ENCODE measurements at places on chromosomes 7 and 10.

- no peak for DNase-seq
Observed at GRCh38 chr10:76939933-76940468, 697.6 kb downstream of the KCNMA1 start.

- no peak for DNase-seq
Observed at GRCh38 chr7:71220210-71220695, 88.3 kb downstream of the GALNT17 start.

DNA sequence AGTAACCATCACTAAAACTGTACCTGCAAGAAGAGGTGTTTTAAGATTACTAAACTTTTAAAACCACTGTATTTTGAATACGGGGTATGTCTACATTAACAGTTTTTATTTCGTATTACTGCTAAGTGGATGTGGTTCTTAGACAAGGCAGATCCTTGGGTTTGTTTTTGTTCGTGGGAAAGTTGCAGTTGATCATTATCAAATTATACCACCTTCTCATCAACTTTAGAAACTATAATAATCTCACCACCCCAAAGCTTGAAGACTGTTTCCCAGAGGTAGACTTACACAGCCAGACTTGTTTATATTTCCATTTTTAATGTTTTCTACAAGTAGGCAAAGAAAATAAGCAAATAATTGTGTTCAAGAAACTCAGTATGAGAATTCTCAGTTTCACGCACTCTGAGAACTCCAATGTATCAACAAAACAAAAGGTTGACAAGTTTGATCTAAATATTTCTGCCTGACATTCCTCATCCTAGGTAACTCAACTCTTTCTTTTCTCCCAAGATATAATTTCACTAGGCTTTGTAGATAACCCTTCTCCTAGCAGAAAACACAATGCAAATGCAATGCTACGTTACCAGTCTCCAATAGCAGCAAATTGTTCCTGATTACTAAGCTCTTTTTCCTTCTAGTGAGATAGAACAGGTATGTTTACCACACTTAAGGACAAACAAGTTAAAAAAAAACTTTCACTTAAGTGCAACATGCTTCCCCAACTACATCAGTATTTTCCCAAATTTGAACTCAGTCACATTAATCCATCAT, 36.0 kb downstream of the IGF2BP3 start:
- no peak for DNase-seq

DNA sequence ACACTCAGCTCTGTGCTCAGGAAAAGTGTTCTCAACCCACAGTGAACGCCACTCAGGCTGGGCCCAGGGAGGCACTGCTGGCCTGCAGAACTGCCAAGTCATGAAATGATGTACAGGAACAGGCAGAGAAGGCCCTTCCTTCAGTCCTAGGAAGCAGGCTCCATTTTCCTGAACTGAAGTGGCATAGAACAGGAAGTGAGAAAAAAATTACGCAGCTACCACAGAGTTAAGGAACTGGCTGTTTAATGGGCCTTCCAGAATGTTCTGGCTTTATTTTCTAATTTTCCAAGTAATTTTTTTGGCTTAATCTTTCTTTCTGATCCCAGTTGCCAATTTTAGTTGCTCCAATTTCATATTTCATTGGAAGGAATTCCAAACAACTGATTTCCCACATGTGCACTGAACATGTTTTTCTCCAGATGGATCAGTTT, 39.3 kb downstream of the LRRC18 start:
- no peak for DNase-seq

DNA sequence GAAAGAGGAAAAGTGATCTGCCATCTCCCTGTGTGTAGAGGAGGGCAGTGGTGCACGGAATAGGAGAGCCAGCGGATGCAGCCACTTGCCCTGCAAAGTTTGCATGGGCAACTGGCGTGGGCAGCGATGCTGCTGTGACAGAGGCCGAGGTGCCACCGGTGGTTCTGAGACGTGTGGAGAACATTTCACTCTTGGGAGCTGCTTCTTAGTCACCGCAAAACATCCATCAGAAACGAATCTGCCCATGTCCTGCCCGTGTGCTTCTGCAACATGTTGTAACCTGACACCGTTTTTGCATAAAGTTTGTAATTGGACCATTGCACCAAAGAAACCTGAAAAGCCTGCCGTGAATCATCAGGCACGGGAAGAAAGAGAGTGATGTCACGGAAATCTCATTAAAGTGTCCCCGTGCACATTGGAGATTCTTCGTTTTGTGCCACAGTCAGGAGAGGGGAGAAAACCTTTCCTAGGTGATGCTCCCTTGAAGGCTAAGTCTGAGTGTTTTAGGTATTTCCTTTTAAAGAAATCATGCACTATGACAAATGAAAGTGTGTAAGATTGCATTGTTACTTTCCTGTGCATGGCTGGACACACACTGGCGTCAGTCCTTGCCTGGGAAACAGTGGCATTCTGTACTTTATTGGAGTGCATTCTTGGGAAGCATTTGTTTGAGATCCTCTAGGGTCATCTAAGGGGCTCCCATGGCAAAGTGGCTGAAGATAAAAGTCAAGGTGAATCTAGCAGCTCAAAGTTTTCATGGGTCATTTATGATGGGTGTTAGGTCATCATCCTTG, 302.6 kb downstream of the KLF6 start:
- DNase-seq, result peak; percentile 86

GRCh38 chr10:129097776-129098330, 369.2 kb upstream of the MGMT start:
- DNase-seq, result no peak

GRCh38 chr7:145986248-145986874, 130.2 kb upstream of the CNTNAP2 start:
- no peak for DNase-seq

DNA sequence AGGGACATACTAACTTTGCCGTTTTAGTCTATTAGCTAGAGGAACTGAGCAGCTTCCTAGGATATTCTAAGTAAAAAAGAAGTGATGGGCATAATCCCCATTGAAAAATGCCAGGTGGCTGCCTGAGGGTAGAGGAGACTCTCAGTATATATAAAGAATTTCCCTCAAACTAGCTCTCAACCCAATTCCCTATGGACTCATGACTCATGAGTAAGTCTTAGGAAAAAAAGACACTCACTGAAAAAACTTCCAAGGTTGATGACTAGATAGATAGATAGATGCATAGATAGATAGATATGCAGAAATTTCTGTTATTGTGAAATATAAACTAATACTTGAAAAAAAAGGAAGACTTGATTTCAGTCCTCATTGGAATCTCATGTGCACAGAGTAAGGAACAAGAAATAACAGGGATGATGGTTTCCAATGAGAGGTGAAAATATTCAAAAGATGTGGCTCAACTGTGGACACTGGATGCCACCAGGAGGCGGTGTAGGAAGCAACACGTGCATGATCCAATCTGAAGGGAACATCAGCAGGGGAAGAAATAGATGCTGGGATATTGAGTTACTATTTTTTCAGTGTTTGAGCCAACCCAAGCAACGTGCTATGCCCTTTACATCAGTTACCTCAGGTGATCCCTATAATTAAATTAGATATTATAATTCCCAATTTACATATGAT, 711.0 kb upstream of the LRRTM3 start:
- DNase-seq, result no peak

DNA sequence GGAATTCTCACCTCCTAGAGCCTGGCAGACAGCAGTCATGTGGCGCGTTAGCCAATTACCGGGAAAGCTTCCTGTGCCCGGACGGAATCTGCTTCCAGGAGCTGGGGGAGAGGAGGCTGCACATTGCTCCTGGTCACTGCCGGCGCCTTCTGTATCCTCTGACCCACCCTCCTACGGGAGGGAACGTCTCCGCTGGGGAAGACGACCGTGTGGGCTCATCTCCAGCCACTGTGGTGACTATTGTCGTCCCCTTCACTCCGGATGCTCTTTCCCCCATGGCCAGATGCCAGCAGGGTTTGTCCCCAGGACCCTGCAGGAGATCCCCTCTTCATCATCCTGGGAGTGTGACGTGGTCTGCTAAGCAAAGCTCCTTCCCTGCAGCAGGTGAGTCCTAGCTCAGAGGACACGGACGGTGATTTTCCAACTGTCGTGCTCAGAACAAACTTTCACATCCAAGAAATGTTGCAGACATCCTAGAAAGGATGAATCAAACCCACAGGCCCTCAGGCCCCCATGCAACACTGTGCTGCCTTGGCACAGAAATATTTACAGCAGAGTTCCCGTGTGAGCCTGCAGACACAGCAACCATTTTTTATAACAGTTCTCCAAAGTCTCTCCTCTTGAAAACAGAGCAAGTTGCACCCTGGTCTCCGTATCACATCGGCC, 29.6 kb upstream of the FAM20C start:
- no peak for DNase-seq

GRCh38 chr7:34247468-34247867, 342.1 kb downstream of the BMPER start:
- DNase-seq, result no peak

- DNase-seq, result no peak
Observed at GRCh38 chr10:15814565-15814964, 45.7 kb downstream of the MINDY3 start.

GRCh38 chr10:1127629-1128028, 71.4 kb downstream of the WDR37 start:
- DNase-seq, result no peak

- no peak for DNase-seq
Observed at GRCh38 chr7:136877509-136877908, 9.1 kb downstream of the CHRM2 start.

DNA sequence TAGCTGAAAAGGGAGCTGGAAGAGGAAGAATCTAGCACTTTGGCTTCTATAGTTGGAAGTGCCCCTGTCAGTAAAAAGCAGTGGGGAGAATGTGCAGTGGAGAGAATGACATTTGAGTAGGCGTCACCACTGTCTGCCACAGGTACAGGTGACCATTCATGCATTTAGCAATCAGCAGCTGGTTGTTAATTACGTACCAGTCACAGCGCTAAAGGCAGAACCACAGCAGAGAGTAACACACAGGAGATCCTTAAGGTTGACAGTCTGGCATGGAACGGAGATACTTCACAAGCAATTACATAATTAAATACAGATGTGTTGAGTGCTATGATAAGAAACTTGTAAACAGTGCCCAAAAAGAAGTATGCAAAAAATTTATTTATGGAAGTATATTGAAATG, 24.8 kb downstream of the C10orf67 start:
- DNase-seq, result no peak

GRCh38 chr7:22663357-22663718, 63.7 kb upstream of the IL6 start:
- no peak for DNase-seq

DNA sequence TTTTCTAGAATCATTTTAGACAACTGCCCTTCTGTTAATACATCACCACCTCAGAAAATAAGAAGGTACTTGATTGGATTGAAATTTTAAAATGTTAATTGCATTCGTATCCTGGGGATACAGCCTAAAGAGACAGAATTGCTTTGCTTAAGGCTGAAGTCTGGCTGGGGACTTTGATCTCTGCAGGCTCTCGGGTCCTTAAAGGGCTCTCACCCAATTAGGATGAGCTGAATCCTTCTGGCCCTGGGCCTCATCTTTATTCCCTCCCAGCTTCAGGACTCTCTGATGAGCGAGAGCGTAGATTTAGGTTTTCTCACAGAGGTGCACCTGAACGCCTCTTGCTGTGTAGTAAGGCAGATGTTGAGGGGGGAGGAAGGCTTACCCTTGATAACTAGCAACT, 475.3 kb upstream of the C7orf33 start:
- DNase-seq, result no peak

GRCh38 chr7:23743226-23743625, 33.2 kb downstream of the STK31 start:
- no peak for DNase-seq

GRCh38 chr10:19824381-19825342, 8.4 kb downstream of the PLXDC2 start:
- no peak for DNase-seq

- DNase-seq, result no peak
Observed at GRCh38 chr7:89160107-89160506, 364.6 kb upstream of the TEX47 start.

DNA sequence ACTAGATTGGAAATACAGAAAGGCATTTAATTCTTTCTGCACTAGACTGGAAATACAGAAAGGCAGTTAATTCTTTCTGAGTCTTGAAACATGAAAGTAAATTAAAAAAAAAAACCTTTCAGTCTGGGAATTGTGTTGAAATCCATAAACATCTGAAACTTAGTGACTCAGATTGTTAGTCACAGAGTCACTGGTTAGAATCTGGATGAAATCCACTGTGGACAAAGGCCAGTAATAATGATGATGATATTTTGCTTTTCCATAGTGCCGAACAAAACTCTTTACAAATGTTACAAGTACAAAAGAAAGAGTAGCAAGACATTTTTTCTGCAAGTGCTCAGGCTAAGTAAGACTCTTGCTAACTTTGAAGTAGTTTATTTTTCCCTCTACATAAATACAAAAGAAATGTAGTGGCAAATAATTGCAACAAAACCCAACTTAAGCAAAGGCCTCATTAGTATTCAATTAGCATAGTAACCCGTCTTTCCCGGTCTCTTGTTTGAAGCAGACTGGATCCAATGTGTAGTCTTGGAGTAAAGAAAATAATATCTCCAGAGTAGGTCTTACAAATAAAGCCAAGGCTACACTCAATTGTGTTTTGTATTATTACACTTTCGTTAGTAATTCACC, 5.8 kb upstream of the PRTFDC1 start:
- no peak for DNase-seq

GRCh38 chr7:92155108-92155739, 20.9 kb upstream of the CYP51A1 start:
- DNase-seq, result no peak

- DNase-seq, result no peak
Observed at GRCh38 chr7:45350896-45351295, 193.3 kb downstream of the RAMP3 start.

DNA sequence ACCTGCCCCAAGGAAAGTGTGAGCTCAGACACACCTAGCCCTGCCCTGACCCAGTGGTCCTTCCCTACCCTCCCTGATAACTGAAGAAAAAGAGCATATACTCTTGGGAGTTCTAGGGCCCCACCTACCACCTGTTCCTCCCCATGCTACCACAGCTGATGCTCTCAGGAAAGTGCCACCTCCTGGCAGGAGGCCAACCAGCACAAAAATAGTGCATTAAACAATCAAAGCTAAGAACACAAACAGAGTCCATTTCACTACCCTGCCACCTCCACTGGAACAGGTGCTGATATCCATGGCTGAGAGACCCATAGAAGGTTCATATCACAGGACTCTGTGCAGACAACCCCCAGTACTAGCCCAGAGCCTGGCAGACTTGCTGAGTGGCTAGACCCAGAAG, 288.6 kb upstream of the PHF14 start:
- DNase-seq, result no peak

DNA sequence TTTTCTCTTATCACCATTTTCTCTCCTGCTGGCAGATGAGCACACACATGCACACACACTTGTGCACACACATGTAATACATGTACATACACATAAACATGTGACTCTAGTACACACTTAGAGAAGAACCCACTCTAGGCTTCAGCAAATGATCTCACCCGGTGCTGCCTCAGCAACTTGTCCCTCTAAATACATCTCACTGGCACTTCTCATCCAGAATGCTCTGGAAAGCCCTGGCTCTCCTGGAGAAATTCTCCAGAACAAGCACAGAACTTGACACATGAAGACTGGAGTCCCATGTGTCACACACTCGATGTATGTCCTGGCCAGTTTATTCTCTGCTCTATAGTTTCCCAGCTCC, 254.9 kb downstream of the ELMO1 start:
- no peak for DNase-seq

Measured in NCI-H526 (cell line).